ENCODE measurements at places on chromosomes 13 and 19.

- DNase-seq: no peak
Observed at GRCh38 chr13:52810526-52810925, 37.9 kb downstream of the PCDH8 start.

DNA sequence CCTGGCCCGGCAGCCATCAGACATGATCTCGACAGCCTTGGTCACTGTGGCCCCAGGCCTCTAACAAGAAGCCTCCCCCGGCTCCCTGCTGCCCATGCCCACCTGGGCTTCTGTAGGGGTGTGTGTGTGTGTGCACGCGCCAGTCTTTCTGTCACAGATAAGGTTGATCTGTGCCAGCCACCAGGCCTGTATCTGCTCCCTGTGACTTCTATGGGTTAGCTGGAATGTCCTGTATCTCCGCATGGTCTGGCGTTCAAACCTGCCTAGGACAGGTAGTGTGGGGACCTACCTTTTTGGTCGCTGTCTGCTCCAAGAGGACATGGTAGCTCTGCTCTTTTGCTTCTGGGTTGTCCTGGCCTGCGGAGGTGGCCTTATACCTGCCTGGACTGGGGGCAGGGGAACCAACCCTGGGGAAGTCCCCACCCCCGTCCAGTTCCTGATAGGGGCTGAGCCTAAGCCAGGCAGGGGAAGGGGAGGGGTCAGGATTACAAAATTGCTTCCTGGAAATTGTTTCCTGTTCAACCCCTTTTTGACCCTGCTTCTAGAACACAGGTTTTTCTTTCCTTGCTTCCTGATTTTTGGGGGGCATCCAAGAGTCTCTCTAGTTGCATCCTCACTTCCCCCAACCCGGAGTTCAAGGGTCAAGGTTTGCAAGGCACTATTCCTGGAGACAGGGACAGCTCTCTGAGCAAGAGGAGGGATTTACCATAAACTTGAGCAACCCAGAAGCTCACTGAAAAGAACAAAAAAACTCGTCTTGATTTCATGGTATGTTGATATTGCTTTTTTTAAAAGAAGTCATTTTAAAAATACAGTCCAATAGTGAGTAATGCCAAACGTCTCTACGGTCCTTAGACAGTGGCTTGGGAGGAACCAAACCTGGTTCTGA, at the start of gene LRG1:
LRG1 (minus strand) TSS at position 344 of the 889 bp plus-strand sequence; CDS start at position 321, 23 bp downstream.
- DNase-seq: no peak

DNA sequence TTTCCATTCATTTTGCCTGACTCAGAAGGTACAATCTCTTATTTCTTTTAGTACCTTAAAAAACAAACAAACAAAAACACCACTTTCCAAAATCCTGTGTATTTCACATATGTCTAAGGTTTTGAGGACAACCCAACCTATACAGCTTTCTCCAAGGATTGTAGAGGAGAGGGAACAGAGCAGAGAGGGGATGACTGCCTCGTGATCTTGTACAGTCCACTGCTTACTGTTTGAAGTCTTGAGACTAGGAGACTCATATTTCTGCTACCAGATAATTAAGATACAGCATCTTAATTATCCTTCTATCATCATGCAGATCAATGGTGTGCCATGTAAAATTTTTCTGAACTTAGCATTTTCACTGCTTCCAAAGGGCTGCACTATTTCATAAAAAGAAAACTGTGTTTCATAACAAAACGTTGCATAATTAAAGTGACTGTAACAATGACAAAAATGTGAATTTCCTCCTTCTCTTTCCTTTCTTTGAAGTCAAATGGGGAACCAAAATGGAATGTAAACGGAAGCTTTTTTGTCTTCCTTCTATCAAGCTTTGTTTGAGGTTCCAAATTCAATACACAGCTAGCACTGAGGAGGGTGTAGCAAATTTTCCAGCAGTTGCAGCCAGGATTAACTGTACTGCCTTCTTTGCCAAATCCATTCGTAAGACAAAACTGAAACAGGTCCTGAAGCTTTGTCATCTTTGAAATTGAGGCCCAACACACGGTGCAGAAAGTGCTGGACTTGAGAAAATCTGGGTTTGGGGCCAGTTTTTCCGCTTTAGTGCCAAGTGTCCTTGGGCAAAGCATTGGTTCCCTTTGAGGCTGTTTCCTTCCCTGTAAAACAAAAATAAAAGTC, 34.9 kb upstream of the RCBTB2 start:
- no peak for DNase-seq

DNA sequence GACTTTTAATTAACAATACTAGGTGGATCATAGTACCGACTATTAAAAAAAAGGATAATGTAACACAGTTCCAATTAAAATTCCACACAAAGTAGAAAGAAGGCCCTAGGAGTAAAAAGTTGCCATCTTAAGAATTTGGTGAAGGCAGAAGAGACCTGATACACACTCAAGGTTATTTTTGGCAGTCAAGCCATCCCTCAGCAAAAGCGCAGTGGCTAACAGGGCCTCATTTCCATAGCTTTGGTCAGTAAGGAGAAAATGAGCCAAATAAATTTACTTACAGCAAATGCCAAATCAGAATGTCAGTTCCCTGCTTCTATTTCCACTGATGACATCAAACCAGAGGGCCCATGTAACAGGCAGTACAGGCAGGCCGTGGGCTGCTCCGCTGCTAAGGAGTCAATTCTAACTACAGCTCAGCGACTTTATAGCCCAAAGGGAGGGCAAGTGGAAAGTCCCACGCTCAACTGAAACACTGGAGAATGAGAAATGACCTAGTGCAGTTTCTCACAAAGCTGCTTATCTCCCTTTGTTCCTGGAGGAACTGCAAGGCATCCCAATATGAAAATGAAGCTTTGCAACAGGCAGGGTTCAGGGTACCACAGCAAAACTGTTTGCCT, 6.3 kb downstream of the ARGLU1 start:
- DNase-seq: no peak

- DNase-seq: no peak
Observed at GRCh38 chr19:19423322-19423721, 17.8 kb downstream of the GATAD2A start.

GRCh38 chr13:114056205-114057013, 76.0 kb downstream of the RASA3 start:
- DNase-seq: no peak

GRCh38 chr19:48728911-48729664, 9.6 kb upstream of the MAMSTR start:
- DNase-seq: no peak
